ENCODE measurements at places on chromosomes 5 and 9.
A peak's percentile ranks its signal among the peaks of the same experiment; 100 is the strongest.

DNA sequence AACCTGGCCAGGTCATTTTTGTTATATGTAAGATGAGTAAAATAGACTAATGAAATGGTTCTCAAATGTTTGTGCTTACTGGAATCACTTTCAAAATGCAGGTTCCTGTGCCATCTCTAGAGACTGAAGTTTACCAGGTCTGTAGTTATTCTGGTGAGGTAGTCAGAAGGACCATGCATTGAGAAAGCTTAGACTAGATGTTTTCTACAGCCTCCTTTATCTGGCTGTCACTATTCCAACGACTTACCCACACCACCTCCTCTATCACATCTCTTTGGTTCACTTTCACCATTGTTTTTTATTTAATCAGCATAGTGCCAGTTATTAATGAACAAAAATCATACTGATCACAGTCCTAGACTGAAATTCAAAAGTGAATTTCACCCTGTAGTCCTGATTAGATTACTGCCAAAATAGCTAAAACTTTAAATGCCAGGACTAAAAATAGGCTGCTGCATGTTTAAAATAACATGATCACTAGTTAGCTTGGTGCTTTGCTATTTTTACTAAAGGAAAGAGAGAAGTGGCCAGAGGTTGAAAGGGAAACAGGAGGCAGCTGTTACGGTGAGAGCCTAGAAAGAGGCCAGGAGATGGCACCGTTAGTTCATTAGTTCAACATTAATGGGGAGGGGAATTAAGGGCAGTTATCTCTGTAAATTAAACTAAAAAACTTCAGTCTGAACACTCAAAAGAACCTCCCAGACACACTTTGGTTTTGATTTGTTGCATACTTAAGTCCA, 13.9 kb upstream of the FNIP1 start:
- DNase-seq: no peak

- DNase-seq: no peak
Observed at GRCh38 chr9:126453156-126453963, 126.7 kb downstream of the MVB12B start.

DNA sequence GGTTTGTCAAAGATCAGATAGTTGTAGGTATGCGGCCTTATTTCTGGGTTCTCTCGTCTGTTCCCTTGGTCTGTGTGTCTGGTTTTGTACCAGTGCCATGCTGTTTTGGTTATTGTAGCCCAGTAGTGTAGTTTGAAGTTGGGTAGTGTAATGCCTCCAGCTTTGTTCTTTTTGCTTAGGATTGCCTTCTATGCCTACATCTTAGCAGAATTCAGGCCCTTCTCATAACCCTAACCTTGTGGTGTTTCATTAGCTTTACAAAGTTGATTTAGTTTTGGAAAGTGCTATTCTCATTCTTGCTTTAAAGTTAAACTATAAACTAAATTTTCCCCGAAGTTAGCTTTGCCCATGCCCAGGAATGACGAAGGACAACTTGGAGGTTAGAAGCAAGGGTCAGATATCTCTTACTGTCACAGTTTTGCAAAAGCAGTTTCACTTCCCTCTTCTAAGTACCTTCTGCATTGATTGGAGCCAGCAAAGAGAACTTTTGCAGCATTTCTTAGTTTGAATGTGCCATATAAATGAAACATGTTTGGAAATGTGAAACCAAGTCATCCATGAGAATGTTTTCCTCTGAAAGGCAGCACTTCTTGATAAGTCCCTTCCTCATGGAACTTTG, 274.3 kb upstream of the DMRT1 start:
- DNase-seq: no peak

- DNase-seq: no peak
Observed at GRCh38 chr5:122162100-122162638, 32.8 kb downstream of the ZNF474 start.

GRCh38 chr5:177303925-177304391, 359 bp downstream of the PRELID1 start:
- DNase-seq: no peak

DNA sequence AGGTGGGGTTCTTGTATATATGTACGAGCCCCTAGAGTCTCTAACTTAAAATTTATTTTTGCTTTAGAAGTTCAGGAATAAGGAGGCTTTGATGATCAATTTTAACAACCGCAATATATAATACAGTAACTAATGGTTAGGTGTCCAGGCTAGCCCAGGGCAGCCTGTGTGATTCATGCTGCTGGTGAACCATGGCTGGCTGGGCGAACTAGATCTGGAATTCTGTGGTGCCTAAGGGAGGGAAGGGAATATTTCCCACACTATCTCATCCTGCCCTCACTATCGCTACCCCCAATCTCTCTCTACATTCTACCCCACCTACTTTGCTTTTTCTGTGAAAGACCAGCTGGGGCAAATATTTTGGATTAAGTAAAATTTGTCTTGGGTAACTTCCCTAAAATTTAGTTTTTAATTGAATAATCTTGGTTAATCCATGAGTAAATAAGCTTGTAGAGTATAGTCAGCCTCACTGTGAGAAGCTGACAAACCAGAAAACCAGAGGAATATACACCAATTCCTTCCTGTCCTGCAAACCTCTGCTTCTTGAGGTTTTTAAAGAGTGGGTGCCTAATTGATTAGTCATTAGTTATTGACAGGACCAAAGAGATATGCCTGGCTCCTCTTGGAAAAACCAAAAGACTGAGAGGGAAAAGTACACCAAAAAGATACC, 115.1 kb upstream of the CCDC152 start:
- DNase-seq: no peak

GRCh38 chr9:127809540-127810377, 7.1 kb downstream of the FPGS start:
- DNase-seq: no peak

GRCh38 chr9:3865141-3865772, 339.5 kb upstream of the RFX3 start:
- DNase-seq: no peak

DNA sequence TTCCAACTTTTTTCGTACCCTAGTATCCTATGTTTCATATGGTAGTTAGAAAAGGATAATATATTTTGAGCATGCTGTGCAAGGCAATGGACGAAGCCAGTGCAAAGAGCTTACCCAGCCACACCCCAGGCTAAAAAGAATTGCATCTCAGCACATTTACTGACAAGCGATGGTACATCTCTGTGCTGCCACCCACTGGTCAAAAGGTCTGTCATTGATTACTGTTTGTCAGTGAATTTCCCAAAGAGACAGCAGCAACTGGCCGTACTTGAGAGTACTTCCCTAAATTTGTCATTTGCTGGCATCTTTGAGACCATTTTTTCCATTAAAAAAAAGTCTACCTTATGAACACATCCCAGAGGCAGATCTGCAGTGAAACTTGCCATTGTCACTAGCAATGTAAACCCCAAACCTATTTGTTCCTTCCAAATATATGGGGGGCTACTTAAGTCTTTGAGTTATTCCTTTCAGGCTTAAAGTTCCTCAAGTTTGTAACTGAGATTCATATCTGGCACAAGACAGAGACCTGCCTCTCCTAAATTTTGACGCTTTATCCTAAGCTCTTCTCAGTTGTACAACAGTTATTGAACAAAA, 184.3 kb downstream of the CTNND2 start:
- DNase-seq: no peak

- DNase-seq: no peak
Observed at GRCh38 chr5:160926428-160926827, 74.4 kb upstream of the ATP10B start.

- no peak for DNase-seq
Observed at GRCh38 chr5:78621291-78621738, 27.3 kb downstream of the LHFPL2 start.

GRCh38 chr5:172474293-172474692, 20.0 kb upstream of the SH3PXD2B start:
- DNase-seq: no peak

DNA sequence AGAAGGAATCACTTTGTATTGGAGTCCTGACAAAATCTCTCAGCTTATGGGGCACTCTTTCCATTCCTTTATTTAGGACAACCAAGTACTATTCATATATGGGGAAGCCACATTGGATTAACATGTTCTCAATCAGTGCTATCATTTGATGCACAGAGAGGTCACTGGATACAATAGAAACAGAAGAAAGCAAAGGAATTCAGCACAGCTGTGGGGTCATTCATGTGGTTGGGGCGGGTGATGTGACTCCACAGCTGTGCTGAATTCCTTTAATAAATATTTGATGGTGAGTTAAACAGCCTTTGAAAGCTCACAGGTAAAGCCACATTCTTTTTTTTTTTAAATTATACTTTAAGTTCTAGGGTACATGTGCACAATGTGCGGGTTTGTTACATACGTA, 854 bp upstream of the TEX48 start:
- no peak for DNase-seq

- DNase-seq: no peak
Observed at GRCh38 chr5:157137691-157138090, 5.0 kb downstream of the MED7 start.

GRCh38 chr5:7418276-7418675, 22.3 kb downstream of the ADCY2 start:
- DNase-seq: no peak

GRCh38 chr9:4670591-4670990, 4.3 kb upstream of the SPATA6L start:
- DNase-seq: no peak

- no peak for DNase-seq
Observed at GRCh38 chr5:52774005-52774410, 13.7 kb upstream of the ITGA1 start.

DNA sequence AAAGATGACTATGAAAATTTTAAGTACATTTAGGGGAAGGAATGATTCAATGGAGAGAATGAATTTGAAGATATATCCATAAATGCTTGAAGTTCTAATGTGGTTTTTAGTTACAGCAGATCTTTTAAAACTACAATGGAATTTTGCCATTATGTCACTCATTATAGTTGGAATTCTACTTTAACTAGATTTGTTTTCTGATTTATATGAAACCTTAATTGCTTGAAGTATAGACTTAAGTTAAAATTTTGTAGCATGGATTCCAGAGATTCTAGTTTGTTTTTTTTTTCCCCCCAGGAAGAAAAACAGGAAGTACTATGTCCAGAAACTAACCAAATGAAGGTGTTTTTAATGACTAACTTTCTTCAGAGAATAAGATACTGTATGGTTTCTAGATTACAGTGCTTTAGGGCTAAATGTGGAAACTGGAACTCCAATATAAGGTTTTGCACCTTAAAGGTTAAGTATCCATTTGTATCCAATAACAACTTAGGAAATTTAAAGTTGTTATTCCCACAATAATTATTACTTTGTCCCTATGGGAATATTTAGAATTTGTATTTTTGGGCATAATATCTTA, 70.3 kb downstream of the ZSWIM6 start:
- no peak for DNase-seq

DNA sequence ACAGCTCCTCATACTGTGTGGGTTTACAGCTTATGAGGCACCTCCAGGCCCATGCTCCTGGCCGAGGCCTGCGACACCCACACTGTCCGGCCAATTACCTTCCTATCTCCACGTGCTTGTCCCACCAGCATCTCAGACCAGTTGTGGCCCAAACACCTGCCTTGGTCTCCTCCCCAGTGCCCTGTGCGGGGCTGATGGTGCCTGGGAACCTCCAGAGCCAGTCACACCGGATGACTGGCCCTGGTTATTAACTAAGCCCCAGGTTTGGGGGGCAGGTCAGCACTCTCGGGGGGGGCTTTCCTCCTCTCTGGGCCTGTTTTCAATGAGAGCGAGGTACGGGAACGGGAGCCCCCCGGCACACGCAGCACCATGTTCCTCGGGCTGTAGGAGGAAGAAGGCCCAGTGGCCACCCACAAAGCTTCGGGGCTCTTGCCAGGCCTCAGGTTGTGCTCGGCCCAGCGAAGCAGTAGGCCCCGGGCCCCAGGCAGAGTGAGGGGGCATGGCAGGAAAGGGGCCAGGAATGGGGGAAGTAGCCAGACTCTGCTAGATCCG, 76.0 kb upstream of the PHYKPL start:
- no peak for DNase-seq

- DNase-seq: no peak
Observed at GRCh38 chr9:86684148-86684547, 263.2 kb downstream of the GAS1 start.

- no peak for DNase-seq
Observed at GRCh38 chr9:13063880-13064459, 215.5 kb downstream of the MPDZ start.

GRCh38 chr5:142618130-142618523, 67.8 kb downstream of the FGF1 start:
- DNase-seq: peak; percentile 30

DNA sequence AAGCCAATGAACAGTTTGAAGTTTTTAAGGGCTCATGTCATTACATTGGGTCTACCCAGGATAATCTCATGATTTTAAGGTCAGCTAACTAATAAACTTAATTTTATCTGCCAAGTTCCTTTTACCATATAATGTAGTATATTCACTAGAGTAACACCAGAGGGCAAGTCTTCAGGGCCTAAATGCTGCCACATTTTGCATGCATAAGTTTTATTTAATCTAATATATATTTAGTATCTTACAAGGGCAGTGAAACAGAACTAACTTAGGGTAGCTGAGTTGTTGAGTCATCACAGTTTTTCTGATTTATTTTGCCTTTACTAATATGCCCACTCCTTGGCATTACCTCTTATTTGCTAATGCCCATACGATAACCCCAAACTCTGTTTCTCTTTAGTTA, 8.1 kb upstream of the APC start:
- DNase-seq: no peak

- no peak for DNase-seq
Observed at GRCh38 chr9:87606841-87607521, 109.3 kb downstream of the DAPK1 start.

DNA sequence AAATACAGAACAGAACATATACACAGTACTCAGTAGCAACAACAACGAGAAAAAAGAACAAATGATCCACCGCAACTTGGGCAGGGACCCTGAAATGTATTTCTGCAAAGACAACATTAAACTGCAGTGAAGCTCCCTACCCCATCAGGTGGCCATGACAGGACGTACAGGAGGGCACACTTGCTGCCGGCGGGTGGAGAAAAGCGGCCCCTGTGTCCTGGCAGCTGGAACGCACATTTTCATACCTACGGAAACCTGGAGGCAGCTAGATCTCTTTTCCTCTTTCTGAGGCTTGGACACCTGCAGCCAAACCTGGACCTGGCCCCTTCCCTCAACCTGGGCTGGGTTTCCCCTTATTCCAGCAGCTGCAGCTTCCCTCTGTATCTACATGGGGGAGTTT, 42.2 kb upstream of the ZNF354B start:
- DNase-seq: no peak

DNA sequence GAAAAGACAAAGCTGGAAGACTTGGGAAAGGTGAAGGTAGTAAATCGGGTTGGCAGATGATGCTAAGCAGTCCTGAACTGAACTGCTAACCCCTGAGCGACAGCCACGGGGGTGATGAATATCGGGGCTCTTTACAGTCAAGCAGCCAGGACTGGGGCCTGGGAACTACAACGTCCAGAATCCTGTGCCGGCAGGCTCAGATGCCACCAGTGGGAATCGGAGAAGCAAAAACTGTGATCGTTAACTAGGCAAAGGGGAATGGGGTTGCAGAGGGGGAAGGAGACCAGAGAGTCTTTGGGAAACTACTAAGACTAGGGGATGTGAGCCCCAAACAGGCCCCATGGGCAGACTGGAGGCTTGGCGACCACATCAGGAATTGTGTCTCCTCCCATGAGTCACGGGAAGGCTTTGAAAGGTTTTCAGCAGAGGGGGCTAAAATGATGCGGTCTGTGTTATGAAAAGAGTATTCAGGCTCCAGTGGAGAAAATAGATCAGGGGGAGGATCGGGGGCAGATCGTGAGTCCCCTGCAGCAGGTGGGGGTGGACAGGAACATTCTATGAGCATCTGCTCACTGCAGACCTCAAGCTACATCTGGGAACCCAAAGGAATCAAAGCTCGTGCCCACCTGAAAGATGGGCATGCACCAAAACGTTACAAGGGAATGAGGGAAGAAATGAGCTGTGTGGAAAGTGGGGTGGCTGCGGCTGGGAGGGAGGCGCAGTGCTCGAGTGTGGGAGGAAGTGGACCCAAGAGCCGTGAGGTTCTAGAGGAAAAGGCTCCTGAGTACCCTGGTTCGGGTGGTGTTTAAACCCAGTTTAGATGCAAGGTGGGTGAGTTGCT, 53.8 kb downstream of the HRH2 start:
- DNase-seq: no peak
